ENCODE measurements at places on chromosomes 4 and X.

DNA sequence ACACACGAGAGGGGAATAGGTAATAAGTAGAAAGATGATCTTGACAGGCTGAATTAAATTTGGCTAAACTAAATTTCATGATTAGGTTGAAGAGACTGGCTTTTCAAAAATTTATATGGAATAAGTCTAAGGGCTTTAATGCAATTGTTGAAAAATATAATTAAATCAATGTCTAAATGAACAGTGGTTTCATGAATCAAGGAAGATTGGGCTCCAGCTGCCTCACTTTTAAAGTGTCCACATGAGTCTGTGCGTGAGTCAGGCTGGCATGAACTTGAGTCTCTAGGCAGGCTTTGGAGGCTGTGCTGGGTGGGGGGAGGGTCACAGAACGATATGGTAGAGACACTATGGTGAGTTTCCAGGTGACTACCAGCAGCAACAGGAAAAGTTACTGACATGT, 111.9 kb downstream of the SORBS2 start:
- DNase-seq: no peak

- DNase-seq: no peak
Observed at GRCh38 chrX:17500145-17500579, 125.2 kb downstream of the NHS start.

DNA sequence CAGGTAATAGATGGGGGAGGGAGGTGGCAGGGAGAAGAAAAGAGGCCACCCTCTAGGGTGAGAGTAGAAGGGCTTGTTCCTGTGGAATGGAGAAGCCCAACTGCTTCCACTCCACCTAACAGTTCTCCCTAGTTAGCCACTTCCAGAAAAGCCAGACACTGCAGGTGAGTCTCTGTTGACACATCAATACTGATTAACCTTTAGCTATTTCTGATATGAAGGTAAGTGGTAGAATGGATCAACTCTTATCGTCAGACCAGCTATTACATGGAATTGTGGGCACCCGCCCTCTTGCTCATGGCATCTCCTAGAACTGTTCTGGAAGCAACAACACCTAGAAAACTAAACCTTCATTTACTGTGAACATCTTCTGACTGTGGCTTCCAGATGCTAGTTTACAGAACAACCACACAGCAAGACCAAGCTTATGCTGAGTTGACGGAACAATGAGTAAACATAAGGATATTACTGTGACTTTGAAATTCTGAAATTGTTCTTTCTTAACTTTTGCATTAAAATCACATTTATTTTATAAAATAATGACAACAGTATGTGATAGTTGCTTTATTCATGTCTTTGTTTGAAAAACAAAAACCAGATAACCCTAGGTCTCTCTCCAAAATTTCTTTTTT, 44.7 kb downstream of the ANXA3 start:
- no peak for DNase-seq

GRCh38 chrX:97479106-97479890, 595.6 kb downstream of the RPA4 start:
- no peak for DNase-seq

DNA sequence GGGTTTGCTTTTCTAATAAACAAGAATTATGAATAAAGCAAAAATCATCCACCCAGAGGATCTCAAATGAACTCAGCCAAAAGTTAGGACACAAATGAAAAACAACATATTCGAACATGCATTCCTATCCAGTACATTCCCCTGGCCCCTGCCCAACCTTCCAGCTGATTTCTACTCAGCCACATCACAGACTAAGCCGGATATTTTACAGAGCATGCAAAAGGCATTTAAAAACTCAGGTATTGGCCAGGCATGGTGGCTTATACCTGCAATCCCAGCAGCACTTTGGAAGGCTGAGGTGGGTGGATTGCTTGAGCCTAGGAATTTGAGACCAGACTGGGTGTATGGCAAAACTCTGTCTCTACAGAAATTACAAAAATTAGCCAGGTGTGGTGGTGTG, 54.6 kb downstream of the RELL1 start:
- no peak for DNase-seq

- DNase-seq: no peak
Observed at GRCh38 chr4:8144359-8144758, 14.3 kb downstream of the ABLIM2 start.
